ENCODE measurements at places on chromosomes 1 and 21.

GRCh38 chr1:12356004-12356890, 126.4 kb downstream of the VPS13D start:
- DNase-seq = no peak

- no peak for DNase-seq
Measured at GRCh38 chr1:7378346-7379130, 392.6 kb upstream of the VAMP3 start.

DNA sequence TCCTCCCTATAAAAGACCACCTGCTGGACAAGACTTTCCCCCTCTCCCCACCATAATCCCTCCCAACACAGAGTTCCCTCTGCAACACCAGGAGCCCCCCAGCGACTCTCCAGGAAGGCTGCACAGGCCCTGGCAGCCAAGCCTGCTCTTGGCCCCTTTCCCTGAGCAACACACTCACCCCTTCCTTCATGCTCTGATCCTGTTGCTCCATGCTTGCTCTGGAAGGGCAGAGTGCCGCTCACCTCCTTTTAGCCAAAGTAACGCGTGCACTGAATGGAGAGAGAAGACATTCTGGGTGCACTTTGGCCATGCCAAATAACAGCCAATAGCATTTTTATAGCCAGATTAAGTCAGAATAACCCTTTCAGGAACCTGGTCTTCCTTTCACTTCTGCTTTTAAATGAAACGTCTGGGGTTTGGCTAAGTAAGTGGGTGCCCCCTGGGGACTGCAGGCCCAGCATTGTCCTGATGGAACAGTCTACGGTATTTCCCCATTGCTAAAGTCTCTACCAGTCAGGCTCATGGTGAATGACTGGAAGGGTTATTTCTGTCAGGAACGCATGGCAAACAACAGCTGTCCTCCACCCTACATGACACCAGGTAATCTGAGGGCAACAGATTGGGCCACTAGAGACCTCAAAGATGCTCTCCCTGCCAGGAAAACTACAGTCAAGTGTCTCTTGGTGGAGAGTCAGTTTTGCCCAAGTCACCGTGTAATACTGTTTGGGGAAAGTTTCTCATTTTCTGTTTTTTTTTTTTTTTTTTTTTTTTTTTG, at the start of gene SLC2A5:
Gene SLC2A5 (minus strand): TSS at position 310 of the 775 bp plus-strand sequence. CDS start 99 bp downstream, at position 211.
- DNase-seq = no peak

- no peak for DNase-seq
Measured at GRCh38 chr1:61053226-61053711, 29.1 kb upstream of the NFIA start.

DNA sequence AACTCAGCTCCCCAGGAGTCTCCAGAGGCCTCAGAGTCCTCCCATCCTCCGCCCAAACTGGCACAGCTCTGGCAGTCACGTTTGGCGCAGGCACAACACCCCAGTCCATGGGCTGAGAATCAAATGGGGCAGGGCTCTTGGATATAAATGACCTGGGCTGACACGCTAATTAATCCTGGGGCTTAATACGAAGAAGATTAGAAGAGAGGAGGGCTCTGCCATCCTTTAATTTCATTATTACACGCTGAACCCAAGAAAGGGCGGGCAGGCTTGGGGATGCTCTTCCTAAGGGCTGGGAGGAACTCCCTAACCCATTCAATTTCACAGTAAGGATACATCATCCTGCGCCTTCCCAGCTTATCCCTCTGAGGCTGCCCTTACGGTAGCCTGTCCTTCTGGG, 2.4 kb downstream of the GRIK3 start:
- DNase-seq = no peak

DNA sequence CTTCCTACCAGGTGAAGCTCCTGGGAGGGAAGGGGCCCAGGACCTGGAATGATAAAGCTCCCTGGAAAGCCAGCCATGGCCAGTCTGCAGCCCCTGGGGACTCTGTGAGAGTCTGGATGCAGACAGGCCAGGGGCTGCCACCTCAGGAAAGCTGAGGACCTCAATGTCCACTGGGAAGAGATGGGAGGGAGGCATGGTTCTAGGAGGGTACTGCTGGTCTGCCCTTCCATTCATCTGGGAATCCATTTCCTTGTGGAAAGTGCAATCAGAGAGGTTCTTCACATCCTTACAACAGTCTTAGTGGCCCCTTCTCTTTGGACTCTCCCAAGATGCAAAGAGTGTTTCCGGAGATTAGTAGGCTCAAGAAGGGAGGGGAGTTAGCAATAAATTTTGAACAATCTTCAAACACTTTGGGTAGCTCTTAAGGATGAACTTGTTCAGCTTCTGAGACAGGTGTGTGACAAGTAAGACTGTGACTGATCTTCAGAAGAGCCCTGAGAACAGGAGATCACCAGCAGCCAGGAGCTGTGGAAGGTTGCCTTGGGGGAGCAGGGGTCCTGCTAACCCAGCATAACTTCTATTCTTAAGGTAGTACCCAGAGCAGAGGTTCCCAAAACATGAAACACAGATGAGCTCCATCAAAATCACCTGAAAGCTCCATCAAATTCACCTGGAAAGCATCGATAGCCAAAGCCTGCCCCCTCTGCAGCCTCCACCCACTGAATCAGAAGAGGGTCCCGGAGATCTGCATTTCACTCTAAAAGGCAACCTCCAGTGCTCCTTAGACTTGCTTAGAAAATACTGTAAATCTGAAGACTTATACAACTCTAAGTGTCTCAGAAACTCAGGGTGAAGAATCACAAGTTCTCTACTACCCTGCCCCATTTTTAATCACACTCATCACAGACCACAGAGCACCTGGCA, 616 bp upstream of the LAX1 start:
- DNase-seq = no peak

- DNase-seq = no peak
Measured at GRCh38 chr1:48629867-48630266, 146.8 kb downstream of the BEND5 start.

DNA sequence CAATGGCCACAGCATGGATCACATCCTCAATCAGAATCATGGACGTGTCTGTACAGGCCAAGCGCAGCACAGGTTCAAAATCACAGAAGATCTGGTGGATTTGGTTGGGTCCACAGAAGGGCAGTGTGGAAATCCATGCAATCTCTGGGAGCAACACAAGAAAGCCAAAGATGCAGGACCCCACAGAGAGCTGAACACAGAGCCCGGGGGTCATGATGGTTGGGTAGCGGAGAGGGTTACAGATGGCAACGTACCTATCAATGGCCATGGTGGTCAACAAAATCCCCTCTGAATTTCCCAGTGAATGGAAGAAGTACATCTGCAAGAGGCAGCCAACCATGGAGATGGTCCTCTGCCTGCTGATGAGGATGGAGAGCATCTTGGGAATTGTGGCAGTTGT, 3.9 kb upstream of the OR6K3 start:
- DNase-seq = no peak

GRCh38 chr1:183881387-183882131, 76.6 kb downstream of the RGL1 start:
- peak; percentile 72 for DNase-seq

GRCh38 chr1:205533748-205534443, 29.4 kb downstream of the CDK18 start:
- no peak for DNase-seq

DNA sequence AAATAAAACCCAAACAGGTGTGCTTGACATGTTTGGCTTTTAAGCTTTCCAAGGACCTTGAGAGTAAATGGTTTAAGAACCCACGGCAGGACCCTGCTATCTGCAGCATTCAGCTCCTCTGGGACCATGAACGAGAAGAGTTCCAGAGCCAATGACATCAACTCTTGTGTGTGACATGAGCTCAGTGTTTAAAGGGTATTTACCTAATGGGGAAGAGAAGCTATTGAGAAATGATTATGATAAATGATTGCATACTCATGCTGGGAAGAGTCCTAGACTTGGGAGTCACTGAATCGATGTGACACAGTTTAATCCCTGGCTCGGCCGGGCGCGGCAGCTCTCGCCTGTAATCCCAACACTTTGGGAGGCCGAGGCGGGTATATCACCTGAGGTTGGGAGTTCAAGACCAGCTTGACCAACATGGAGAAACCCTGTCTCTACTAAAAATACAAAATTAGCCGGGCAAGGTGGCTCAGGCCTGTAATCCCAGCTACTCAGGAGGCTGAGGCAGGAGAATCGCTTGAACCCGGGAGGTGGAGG, 55.4 kb downstream of the KANK4 start:
- no peak for DNase-seq

DNA sequence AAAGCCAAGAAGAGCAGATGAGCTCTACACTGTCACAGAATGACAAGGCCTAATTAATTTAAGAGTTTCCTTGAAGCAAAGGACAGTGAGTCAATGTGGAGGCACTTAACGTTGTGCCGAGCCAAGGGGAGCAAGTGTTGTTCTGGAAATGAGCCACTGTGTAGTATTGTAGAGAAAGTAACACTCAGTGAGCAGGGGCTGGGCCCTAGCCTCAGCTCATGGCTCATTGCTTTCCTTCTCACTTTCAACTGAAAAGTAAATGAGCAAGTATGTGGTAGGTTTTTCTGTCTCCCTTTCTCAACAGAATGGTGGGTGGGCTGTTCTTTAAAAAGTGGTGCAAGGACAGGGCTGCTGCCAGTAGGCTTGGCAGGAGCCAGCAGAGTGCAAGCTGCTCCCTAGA, 11.8 kb upstream of the KIAA0040 start:
- DNase-seq = no peak

- no peak for DNase-seq
Measured at GRCh38 chr21:40471103-40471502, 375.9 kb downstream of the DSCAM start.

- no peak for DNase-seq
Measured at GRCh38 chr1:100581096-100581705, 43.3 kb downstream of the GPR88 start.

GRCh38 chr1:109605381-109605780, 14.0 kb downstream of the GNAT2 start:
- no peak for DNase-seq

Data from iPS-NIHi11 (cell line).